ENCODE measurements at places on chromosomes 1 and 21. TPM values are rescaled to one million over a fixed set of nuclear protein-coding genes. Genes with fewer than 3 reads are reported as not detected.

The AMY1A gene
- total RNA-seq = not detected

The NEK2 gene
- total RNA-seq = 3.3 TPM

The VAMP4 gene
- total RNA-seq = 22.3 TPM

The F3 gene
- 25.6 TPM for total RNA-seq

The S100A7 gene
- total RNA-seq = not detected

The FBLIM1 gene
- total RNA-seq = 11.4 TPM

The TTC34 gene
- 0.16 TPM for total RNA-seq

The RNU1-1 gene
- total RNA-seq = under 0.01 TPM

The HHAT gene
- 2.0 TPM for total RNA-seq

The CADM3 gene
- 112 TPM for total RNA-seq

The ZNF683 gene
- not detected for total RNA-seq

The ADAMTS5 gene
- 1.4 TPM for total RNA-seq

The VCAM1 gene
- total RNA-seq = 24.3 TPM

The PKLR gene
- total RNA-seq = not detected

The KCNC4 gene
- total RNA-seq = 4.8 TPM

The LCE1B gene
- not detected for total RNA-seq

The TMPRSS15 gene
- total RNA-seq = not detected

The CHRM3 gene
- total RNA-seq = 38.8 TPM

The PADI2 gene
- total RNA-seq = 0.94 TPM

The HAPLN2 gene
- not detected for total RNA-seq

The OR6K3 gene
- not detected for total RNA-seq

The G0S2 gene
- 2.3 TPM for total RNA-seq
